ENCODE measurements at places on chromosomes 3 and 15. TPM values are rescaled to one million over a fixed set of nuclear protein-coding genes. Genes with fewer than 3 reads are reported as not detected.

- no peaks in the 10 kb centered on the region for H3K27me3 ChIP-seq
- no peaks in the 10 kb centered on the region for H3K36me3 ChIP-seq
- no peak for DNase-seq
- no peak overlapping the region for H3K4me3 ChIP-seq
- no peaks in the 10 kb centered on the region for H3K4me1 ChIP-seq
These were observed 77.1 kb downstream of the DUT start for GRCh38 chr15:48408327-48408726.

Gene THSD4
- not detected for total RNA-seq

Gene C3orf33
- total RNA-seq = 4.3 TPM

Gene ARL6IP5
- 111 TPM for total RNA-seq

Gene KLHL6
- 58.9 TPM for total RNA-seq

DNA sequence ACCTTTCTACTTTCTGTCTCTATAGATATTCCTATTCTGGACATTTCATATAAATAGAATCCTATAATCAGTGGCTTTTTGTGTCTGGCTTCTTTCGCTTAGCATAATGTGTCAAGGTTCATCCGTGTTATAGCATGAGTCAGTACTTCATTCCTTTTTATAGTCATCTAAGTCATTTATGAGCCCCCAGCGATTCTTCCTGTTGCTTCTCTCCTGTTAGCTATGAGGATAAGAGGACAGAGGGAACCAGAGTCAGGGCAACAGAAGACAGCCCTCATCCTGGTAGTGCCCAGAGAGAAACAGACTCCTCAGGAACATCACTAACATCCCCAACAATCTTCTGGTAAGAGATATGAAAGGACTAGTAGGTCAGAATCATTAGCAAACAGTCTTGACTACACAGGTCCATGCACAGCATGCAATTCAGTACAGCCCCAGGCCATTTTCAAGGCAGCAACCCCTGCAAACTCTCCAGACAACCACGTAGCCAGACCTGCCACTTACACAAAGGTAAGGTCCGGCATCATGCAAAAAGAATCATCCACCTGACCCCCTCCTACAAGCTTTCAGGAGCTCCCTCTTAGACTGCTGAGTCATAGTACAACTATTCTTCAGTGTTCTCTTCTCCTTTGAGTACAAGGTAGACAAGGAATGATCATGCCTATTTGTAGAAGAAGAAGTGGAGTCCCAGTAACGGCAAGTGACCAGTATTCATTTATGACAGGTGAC is 91.5 kb downstream of the MYLK start:
- DNase-seq = no peak
- H3K27me3 ChIP-seq = peaks cover 22% of the 10 kb centered on the region
- H3K27ac ChIP-seq = no peak overlapping the region
- no peak overlapping the region for H3K4me3 ChIP-seq
- H3K36me3 ChIP-seq = no peaks in the 10 kb centered on the region

- DNase-seq = no peak
- H3K27me3 ChIP-seq = peaks cover 8% of the 10 kb centered on the region
- H3K27ac ChIP-seq = no peak overlapping the region
- peaks cover 8% of the 10 kb centered on the region for H3K4me1 ChIP-seq
These were observed 51.8 kb upstream of the SSR3 start for GRCh38 chr3:156606729-156607128.

Gene ATP13A5
- total RNA-seq = not detected

DNA sequence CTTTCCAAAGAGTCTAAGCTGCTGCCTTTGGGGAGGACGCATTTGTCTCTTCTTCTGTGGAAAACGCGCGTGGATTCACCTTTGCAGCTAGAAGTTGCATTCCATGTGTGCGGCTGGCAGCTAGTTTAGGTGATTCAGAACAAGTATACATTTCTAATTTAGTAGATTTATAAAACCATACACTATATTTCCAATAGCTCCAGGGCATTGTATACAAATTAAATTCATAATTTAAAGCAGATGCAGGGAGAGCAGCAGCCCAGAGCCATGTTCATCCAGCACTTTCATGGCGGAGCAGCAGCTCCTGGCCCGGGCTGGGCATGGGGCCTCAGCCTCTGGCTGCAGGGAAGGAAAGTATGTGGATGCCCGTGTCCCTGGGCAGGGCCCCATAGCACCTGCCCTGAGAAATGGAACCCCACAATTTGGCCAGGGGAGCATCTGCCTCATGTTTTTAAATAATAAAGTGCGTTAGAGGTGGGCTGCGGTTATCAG is 42.8 kb upstream of the SEC22A start:
- DNase-seq = no peak
- no peak overlapping the region for H3K4me3 ChIP-seq
- peaks cover 3% of the 10 kb centered on the region for H3K4me1 ChIP-seq
- no peaks in the 10 kb centered on the region for H3K27me3 ChIP-seq

Gene PIERCE2
- not detected for total RNA-seq

DNA sequence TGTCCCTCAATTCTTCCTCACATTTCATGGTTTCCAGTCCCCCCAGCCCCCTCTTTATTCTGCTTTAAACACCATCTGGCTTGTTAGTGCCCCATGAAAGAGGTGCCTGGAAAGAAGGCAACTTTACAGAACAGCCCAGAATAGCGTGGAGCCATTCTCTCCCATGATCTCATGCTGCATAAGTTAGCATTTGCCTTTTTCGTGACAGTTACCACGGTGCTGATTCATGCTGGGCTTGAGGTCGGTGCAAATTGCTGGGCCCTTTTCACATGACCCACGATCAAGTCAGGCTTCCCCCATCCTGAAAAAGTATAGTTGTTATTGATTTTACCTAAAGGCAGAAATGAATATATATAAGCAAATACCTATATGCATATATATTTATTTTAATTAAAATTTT is 29.6 kb downstream of the SQOR start:
- no peak for DNase-seq
- H3K4me3 ChIP-seq = no peak overlapping the region
- peaks cover 40% of the 10 kb centered on the region for H3K36me3 ChIP-seq
- peaks cover 18% of the 10 kb centered on the region for H3K4me1 ChIP-seq
- no peaks in the 10 kb centered on the region for H3K27me3 ChIP-seq

Measured in naive thymus-derived CD8-positive, alpha-beta T cell (primary cell).